Activated CD4-positive, alpha-beta T cell treated with anti-CD3 and anti-CD28 coated beads for 1 hour (primary cell): ENCODE measurements at places on chromosomes 4 and X.

- no peak for DNase-seq
Measured at GRCh38 chrX:120446498-120446897, 22.6 kb downstream of the LAMP2 start.

DNA sequence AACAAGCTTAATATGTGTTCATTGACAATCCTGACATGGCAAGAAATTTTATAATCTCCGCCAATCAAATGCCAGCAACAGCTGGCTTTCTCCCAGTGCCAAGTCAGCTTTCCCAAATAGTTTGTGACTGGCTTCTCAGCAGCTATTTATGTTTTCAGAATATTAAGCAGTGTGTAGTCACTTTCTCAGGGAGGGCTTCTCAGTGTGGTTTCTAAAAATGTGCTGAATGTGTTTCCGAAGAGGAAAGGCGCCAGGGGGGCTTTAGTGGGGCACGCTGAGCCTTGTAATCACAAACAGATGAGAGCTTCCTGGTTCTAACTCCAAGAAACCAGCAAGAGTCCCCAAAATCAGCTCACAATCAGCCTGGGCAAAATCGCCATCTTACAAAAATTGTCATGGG, 258.7 kb upstream of the CPEB2 start:
- DNase-seq: no peak

- DNase-seq: no peak
Measured at GRCh38 chr4:115128037-115128436, 14.6 kb upstream of the NDST4 start.

GRCh38 chr4:186485150-186485549, 70.2 kb downstream of the MTNR1A start:
- DNase-seq: no peak

- no peak for DNase-seq
Measured at GRCh38 chr4:183097231-183098018, 1.6 kb upstream of the WWC2 start.

DNA sequence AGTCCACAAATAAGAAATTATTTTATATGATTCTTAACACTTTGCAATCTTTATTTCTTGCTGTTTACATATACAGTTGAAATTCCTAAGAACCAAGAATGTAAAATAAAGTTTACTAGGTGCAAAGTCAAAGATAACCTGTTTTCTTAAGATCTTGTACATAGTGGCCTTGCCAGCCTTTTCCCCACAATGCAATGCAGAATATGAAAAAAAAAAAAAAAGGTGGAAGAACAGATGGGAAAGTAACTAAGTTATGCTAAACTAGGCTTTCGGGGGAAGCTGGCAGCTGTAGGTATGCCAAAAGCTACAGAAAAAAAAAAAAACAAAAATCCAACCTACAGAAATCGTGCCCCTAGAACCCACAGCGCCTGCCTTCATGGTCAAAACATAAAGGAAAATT, 1588.4 kb downstream of the STIM2 start:
- DNase-seq: no peak

GRCh38 chrX:101357166-101357795, 8.7 kb upstream of the TIMM8A start:
- DNase-seq: no peak

GRCh38 chr4:44725166-44725565, 1.2 kb downstream of the GNPDA2 start:
- DNase-seq: no peak

DNA sequence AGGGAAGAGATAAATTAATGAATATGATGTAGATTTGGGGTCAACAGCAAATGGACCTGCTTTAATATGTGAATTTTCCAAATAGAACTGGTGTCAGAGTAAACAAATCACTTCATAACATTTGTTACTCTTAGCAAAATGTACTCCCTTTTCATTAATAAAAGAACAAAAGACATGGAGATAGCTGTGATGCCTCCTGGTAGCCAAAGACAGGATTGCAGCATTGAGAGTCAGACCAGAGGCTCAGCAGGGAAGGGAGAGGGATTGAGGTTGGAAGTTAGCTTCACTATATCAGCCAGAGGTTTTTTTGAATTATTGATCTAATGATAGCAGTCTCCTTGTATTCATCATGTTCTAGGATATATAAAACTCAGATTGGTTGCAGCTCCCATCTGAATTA, 17.4 kb upstream of the RAB40A start:
- no peak for DNase-seq

- DNase-seq: no peak
Measured at GRCh38 chr4:98536631-98537030, 121.8 kb downstream of the TSPAN5 start.

- DNase-seq: no peak
Measured at GRCh38 chr4:164617426-164617825, 136.5 kb upstream of the SMIM31 start.

GRCh38 chr4:62640296-62640695, 1440.2 kb downstream of the ADGRL3 start:
- DNase-seq: no peak

- no peak for DNase-seq
Measured at GRCh38 chrX:124223524-124223923, 108.9 kb upstream of the TEX13D start.

DNA sequence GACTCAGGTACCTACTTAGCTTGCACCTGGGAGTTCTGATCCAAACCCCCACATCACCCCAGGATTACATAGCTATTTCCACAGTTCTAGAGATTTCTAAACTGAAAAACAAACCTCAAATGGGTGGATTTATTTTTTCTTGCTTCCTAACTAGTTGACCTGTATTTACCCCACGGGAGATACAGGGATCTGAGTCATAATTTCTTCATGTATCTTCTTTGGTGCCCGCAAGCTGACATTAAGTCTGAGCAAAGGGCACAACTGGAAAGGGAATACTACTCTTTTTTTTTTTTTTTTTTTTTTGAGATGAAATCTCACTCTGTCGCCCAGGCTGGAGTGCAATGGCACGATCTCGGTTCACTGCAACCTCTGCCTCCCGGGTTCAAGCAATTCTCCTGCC, 10.0 kb upstream of the ELOVL6 start:
- DNase-seq: no peak

DNA sequence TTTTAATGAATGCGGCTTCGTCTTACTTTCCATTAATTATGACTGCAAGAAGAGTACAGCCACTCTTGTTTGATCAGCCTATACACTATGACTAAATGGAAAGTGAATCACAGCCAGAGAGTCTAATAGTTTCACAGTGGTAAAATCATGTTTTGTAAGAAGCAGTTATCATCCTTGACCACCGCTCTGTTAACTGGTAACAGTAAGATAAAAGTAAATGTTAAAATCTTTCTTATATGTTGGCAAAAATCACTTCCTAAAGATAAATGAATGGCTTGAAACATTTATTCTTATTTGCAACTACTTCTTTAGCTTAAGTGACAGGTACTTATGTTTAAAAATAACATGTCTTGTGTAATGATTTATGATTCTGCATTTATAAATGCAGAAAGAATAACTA, 13.2 kb downstream of the GALNT7 start:
- DNase-seq: no peak

GRCh38 chr4:3287271-3287971, 5.4 kb upstream of the RGS12 start:
- no peak for DNase-seq

DNA sequence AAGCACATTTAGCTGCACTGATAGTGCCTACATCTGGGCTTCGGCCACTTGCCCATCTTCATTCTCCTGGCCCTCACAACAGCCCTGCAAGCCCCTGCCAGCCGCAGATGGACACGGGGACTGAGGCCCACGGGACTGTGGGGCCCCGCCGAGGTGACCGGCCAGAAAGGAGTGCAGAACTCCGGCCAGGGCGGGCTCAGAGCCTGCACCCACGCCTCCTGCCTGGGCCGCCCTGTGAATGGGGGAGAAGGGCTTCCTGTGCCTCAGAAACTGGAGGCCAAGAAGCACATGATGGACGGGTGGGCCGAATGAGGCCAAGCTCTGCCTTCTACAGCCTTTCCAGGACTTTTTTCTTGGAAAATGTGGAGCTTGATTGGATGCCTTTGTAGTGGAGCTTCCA, 35.7 kb upstream of the HGFAC start:
- no peak for DNase-seq
